D341Med (cell line): ENCODE measurements at places on chromosomes 2 and 18.

GRCh38 chr2:158967114-158967730, 1.2 kb upstream of the TANC1 start:
- no peak for DNase-seq

DNA sequence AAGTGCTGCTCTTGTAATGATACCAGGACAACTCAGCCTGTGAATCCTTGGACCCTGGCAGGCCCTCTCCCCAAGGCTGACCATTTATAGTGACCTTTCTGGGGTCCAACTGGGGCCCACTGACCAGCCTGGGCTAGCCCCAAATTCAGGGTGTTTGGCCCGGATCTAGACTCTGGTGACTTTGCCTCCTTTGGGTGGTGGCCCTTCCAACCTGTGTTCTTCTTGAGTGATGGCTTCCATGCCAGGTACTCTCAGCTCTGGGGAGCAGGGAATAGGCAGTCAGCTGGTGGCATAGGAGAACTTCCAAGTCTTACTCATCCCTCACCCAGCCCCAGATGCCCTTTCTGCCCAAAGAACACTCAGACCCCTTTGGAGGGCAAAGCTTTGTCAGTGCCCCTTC, 10.3 kb downstream of the MYO7B start:
- DNase-seq = no peak

GRCh38 chr18:8455661-8456614, 153.3 kb upstream of the RAB12 start:
- DNase-seq = no peak

DNA sequence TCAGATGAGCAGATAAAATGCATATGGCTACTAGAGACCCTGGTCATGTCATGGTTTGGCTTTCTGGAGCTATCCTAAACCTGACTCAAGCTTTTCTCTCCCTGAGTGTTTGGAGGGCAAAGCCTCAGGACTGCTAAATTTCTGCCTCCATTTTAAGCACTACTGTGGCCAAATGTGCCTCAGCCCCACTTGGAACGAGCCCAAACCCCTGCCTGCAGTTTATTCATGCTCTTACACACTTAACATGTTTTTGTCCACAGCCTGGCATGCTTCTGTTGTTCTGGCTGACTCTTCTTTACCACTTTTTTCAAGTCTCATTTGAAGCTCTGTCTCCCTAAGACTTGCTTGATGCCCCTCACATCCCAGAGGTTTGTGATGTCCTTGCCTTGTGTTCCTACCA, 24.7 kb downstream of the MGAT5 start:
- no peak for DNase-seq

DNA sequence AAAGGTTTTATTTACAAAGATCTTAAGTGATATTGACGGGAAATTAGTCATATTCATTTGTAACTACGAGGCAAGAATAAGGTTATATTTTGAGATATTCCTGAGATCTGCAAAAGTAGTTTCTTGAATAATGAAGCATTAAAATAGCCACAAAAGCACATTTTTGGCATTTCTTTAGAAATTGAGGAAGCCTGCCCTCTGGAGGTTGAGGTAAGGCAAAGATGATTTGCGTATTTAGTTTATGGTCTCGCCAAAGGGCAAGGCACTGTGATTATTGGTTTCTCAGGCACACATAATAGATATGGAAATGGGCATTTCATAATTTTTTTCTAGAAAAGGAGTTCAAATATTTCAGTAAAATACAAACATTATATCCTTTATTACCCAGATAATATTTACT, 143.7 kb upstream of the RPRM start:
- DNase-seq = no peak

DNA sequence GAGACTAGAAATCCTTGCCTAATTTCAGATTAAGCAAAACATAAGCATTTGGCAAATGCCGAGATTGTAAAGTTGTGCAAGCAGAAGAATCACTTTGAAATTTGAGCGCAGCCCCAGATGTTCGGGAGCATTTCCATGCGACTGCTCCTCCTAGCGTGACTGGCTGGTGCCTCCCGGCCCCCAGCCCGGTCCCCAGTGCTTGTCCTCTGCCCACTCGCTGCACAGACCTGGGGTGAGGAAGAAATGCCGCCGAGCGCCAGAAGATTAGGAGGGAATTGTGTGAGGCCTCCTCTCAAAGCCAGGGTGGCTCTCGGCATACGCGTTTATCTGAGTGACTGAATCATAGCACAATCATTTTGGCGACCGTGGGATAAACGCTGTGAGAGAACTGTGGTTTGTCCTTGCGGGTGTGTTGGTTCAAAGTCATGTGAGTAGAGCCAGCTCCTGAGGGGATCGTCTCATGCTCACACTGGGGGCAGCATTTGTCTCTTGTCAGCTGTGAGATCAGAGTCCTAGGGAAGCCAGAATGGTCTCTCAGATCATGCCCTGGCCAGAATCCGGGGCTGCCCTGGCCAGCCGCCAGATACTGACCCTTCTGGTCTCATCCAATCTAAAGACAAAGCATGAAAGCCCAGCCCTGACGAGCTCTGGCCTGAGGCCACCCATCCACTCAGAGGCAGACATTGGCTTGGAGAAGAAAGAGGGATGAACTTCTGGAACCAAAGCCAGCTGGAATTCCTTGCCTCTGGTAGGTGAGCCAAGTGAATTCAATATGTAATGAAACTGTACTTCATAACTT, 189.3 kb downstream of the SH3RF3 start:
- DNase-seq = no peak

DNA sequence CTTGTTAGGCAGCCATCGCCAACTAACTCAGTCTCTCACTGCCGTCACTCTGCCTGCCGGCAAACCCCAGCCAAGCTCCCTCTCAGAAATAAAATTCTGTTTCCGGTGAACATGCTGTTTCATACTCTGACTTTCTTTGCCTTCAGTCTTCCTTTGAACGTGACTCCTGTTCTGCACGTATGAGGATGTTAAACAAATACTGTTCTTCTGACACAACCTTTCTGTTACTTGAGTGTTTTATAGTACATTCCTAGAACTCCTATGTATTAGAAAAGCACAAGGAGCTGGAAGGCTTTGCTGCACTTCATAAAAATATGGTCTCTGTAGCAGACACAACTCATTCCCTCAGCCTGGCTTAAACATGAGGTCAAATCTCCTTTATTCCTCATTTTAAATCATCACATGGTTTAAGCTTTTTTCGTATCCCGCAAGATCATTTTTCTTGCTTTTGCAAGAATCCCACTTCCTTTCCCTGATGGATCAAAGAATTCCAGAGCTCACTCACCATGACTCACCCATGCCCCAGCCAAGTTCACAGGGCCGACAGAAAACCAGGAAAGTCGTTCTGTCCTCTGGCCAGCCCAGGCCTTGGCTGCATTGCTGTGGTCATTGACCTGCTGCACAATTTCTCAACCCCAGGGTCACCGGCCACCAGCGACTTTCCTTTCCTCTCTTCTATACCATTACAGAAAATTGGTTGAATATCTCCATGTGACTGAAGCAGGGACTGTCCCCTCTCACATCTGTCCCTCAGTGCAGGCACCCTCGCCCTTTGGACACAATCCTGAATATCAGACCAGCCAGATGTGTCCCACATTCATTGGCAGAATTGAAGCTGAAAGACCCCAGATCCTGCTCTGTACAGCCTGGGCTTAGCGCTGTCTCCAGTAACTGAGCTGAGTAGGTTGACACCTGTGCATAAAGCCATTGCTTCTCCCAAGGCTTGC, 183.1 kb upstream of the ARL4C start:
- DNase-seq = no peak

DNA sequence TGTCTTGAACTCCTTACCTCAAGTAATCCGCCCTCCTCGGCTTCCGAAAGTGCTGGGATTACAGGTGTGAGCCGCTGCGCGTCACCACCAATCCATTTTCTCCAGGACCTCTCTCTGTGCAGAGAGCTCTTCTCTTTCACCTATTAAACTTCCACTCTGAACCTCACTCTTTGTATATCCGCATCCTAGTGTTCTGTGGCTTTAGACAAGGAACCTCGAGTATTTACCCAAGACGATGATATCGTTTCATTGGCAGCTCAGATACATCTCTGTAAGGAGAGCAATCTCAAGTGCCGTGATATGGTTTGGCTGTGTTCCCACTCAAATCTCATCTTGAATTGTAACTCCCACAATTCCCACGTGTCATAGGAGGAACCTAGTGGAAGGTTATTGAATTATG, 15.1 kb upstream of the WDR33 start:
- no peak for DNase-seq

DNA sequence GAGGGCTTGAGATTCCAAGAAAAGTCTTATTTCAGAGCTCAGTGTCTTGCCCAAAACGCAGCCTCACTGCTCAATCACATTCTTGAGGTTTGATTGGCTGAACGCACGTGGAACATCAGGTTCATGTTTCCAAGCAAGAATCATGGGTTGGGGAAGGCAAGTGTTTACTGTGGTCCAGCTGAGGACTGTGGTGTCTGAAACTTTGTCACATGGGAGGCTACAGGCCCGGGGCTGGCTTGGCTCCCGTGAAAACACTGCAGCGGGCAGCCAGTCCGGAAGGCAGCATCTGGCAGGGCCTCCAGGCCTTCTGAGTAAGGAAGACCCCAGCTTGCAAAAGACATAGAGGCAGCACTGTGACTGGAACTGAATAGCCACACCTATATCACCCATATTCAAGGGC, 84.7 kb downstream of the POLR1A start:
- no peak for DNase-seq

DNA sequence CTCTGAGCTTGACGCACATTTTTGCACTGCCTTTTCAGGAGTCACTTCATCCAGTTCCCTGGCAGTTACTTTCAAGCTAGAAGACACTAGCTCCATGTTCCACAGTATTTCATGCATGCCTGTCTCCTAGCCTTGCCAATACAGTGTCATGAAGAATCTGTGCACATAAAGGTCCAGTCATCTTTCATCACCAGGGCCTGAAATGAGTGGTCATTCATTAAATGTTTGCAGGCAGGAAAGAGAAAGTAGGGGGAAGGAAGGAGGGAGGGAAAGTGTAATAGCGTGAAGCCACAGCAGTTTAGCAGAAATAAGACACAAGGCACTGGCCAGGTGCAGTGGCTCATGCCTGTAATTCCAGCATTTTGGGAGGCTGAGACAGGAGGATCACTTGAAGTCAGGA, 92.4 kb upstream of the COPS8 start:
- DNase-seq = no peak

- DNase-seq = no peak
Observed at GRCh38 chr2:17780546-17780945, 26.6 kb downstream of the GEN1 start.

GRCh38 chr2:204401114-204401513, 144.2 kb upstream of the PARD3B start:
- no peak for DNase-seq

- DNase-seq = no peak
Observed at GRCh38 chr18:77865853-77866252, 616.2 kb downstream of the GALR1 start.

DNA sequence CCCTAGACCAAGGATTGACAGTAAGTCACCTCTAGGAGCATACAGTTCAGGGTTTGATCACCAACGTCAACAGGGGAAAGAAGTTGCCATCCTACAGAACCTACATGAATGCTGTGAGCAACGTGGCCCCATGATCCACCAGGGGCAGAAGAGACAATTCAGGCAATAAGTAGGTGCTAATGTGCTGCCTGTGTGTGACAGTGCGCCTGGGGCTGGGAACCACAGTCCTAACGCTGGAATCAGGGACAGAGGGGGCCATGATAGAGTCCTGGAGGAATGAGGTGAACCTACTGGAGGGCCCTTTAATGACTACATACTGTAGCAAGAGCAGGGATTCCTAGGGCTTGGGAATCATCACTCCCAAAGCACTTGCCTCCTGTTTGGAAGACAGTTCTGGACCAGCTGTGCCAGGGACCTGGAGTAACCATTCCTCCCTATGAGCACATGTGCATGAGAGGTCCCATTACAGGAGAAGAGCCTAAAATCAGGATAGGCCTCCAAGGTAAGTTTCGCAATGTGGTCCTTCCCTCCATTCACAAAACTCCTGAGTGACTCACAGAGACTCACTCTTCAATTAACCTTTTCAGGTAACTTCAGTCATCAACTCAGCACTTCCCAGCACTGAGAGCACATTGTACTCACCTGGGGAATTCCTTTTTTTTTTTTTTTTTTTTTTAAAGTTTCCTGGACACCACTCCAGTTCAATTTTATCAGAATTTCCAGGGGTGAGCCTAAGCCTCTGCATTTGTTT, 214.0 kb downstream of the TMEM163 start:
- DNase-seq = no peak

DNA sequence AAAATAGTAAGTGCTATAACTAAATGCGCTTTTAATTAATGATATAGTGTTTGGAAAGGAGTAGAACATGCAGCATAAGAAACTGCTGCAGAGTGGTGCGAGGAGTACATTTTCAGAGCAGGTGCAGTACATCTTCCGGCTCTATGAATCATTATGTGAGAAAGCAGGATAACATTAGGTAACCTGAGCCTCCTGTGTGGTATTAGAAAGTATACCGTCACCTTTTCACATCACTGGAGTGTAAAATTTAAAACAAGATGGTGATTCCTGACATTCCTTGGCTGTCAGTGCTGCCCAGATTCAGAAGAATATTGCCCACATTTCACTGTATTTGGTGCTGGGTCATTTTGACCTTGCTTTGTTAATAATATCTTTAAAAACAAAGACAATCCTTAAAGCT, 7.8 kb upstream of the DYNC2LI1 start:
- no peak for DNase-seq

GRCh38 chr2:1101982-1102590, 151.4 kb downstream of the SNTG2 start:
- DNase-seq = no peak

DNA sequence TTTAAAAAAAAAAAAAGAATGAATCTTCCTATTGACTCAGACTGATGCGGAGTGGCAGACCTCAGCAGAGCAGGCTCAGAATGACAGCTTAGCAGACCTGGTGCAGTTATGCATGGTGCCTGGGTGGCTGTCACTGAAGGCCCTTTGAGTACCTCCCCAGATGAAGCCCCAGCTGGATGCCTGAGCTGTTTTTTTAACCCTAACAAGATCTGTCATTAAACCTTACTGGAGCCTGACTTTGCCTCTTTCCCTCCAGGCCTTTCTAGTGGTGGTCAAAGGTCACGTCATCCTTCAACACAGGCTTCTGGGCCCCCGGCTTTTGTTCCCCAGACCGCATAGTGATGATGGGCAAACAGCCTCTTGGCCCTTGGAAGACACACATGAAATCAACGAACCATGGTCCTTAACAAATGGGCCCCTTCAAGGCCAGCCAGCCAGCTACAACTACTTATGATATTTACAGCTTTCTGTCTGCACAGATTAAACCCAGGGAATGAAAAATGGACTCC, 138.3 kb upstream of the CYP1B1 start:
- no peak for DNase-seq

- DNase-seq = no peak
Observed at GRCh38 chr18:26708806-26709716, 156.4 kb downstream of the AQP4 start.

GRCh38 chr2:85710687-85711577, 16.8 kb downstream of the GNLY start:
- no peak for DNase-seq
